ENCODE measurements at places on chromosomes 5 and 9.
A peak's percentile ranks its signal among the peaks of the same experiment; 100 is the strongest.

GRCh38 chr5:56415356-56415765, 182.2 kb upstream of the ANKRD55 start:
- peak; percentile 63 for DNase-seq

GRCh38 chr9:123425836-123426365, 69.9 kb downstream of the CRB2 start:
- DNase-seq, result no peak

- no peak for DNase-seq
These were observed 88.3 kb downstream of the LHFPL2 start for GRCh38 chr5:78560000-78560855.

GRCh38 chr5:170466988-170467707, 36.7 kb upstream of the KCNIP1 start:
- DNase-seq, result peak; percentile 71

DNA sequence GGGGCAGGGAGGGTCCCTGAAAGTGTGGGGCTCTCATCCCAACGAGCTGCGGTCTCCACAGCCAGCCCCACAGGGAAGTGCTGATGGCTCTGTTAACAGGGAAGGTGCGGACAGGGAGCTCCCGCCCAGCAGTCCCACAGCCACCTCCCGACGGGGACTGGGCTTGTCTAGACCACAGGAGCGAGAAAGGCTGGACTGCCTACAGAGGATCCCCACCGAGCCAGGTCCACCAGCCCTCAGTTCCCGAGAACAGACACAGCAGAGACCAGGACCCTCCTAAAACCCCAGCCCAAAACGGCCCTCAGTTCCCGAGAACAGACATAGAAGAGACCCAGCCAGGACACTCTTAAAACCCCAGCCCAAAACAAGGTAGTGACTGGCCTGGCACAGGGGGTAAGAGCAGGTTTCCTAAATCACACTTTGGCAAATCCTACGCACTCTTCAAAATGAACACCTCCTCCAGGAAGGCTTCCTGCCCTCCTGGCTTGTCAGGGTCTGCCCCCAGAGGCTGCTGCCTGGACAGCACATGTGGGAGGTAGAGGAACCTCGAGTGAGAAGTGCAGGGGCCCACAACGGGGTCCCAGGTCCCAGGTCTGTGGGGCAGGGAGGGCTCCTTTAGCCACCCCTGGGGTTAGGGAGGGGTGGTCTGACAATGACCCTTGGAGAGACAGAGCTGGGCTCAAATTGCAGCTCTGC, 86.1 kb upstream of the SARDH start:
- no peak for DNase-seq

- DNase-seq, result no peak
These were observed 23.6 kb upstream of the CEMIP2 start for GRCh38 chr9:71791875-71792274.

GRCh38 chr9:74444369-74444768, 52.8 kb upstream of the RORB start:
- no peak for DNase-seq

- DNase-seq, result no peak
These were observed 160.2 kb upstream of the CDH6 start for GRCh38 chr5:31033295-31033694.

- DNase-seq, result no peak
These were observed 74.2 kb downstream of the WWC1 start for GRCh38 chr5:168365581-168366081.

DNA sequence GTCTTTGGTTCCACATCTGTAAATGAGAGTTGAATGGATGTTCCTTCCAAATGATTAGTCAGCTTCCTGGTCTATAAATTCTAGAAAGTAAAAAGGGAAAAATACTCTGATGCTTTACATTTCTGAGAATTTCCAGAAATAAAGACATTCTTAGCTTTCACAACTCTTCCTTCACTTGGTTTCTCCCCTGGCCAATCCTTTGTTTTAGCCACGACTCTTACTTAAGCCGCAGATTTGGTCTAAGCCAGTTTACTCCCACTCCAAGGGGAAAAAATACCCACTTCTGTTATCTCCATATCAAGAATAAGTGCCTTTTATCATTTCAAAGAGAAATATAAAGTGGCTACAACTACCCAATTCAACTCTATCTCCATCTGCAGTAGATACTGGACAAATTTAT, 29.7 kb downstream of the PWWP2A start:
- DNase-seq, result no peak

DNA sequence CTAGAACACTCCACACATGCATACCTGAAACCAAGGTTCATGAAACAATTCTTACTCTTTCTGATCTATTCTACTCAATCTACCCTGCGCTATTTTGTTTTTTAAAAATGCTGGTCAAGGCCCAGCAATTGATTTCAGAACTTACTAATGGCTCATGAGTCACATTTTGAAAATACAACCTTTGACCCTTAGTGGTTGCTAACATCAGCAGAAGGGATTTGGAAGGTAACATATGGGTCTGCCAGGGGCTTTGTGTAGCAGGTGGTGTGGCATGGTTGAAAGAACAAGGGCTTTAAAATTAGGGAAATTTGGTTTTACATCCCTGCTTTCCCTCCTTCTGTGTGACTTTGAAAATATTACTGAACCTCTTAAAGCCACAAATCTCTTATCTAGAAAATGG, 101.4 kb downstream of the ATG10 start:
- no peak for DNase-seq

- DNase-seq, result no peak
These were observed 20.7 kb downstream of the NDUFS6 start for GRCh38 chr5:1821862-1822261.

DNA sequence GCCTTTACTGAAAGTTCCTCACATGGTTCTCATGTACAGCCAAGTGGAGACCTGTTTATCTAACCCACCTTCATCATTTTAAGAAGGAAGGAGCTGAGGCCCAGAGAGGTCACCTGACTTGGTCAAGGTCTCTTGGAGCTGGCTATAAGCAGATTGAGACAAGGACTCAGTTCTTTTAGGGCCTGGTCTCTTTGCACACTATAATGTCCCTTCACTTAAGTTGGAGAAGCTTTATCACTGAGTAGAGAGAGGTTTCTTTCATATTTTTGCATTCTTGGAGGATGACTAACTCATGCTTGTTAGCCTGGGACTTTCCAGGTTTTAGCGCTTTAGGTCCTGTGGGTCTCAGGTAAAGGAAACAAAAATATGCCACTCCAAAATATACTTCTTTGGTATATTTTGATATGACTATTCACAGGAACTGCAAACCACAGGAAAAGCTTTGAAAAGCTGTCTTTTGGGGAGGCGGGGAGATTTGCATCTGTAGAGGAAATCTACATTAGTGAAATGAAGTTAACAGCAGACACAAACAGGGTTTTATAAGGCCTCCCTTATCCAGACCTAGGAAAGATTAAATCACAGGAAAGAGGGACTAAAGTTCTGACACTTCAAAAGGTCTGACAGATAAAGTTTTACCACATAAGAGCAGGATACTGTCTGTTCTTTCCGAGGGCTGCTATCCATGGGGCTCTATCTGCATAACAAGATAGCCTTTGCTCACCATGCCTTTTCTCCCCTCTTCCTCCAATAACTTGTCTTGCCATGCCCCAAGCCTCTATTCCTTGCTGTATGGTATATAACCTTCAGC, 95.8 kb upstream of the ANKRD55 start:
- no peak for DNase-seq

GRCh38 chr9:2817999-2818803, 25.7 kb downstream of the PUM3 start:
- DNase-seq, result no peak

GRCh38 chr9:112487799-112488340, 1.2 kb downstream of the KIAA1958 start:
- DNase-seq, result no peak

- DNase-seq, result no peak
These were observed 48.9 kb upstream of the BOD1 start for GRCh38 chr5:173665326-173665725.

GRCh38 chr5:30600892-30601291, 592.6 kb upstream of the CDH6 start:
- no peak for DNase-seq

DNA sequence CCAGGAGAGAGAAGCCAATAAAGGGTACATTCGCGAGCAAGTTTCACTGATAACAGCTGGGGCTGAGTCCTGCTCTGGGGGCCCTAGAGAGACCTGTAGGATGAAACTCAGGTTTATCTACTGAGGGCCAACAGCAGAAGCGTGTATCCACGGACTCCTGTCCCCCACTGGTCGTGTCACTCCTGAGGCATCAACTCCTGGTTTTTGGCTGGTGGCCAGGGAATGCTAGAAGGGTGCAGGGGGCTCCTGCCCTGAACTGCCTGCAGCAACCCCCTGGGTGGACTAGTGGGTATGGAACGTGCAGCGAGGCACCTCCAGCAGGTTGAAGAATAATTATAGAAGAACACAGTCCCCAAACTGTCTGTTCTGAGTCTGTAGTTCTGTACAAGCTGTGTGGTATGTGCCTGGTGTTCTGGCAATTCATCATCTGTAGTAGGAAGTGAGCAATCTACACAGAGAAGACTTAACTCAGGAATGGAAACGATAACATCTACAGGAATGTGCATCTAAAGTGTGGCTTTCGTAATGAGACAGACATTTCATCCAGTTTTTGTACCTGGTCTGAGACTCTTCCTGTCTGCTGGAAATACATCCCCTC, 64.5 kb upstream of the GNA14 start:
- DNase-seq, result no peak

GRCh38 chr5:151249281-151249680, 3.7 kb upstream of the GM2A start:
- DNase-seq, result no peak

DNA sequence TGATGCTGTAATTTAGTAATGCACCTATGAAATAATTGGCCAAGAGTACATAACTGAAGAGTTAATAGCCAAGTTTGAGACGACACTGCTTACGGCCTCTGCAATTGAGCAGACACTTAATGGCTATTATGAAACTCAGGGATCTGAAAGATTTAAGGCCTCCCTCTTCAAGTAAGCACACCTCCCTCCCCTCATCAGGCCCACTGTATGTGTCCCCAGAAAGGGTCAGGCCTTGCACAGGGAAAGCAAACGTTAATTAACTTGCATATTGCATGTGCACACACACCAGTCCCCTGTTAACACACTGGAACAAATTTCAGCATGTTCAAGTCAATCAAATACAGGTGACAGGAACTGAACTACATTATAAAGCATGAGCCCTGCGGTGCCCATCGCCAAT, 163.6 kb downstream of the SPOCK1 start:
- no peak for DNase-seq

DNA sequence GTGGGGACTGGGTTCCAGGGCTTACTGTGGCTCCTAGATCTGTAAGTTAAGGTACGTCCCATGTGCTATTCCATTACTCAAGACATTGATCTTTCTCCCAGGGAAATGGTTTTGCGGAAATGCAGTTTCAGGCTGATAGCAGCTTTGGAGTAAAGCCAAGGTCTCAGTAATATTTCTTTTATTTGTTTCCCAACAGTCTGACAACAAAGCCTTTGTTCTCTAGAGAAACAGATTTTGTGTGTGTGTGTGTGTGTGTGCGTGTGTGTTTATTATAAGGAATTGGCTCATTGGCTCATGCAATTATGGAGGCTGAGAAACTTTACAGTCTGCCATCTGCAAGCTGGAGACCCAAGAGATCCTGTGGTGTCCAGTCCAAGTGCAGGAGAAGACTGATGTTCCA, 12.1 kb upstream of the POC5 start:
- DNase-seq, result no peak

DNA sequence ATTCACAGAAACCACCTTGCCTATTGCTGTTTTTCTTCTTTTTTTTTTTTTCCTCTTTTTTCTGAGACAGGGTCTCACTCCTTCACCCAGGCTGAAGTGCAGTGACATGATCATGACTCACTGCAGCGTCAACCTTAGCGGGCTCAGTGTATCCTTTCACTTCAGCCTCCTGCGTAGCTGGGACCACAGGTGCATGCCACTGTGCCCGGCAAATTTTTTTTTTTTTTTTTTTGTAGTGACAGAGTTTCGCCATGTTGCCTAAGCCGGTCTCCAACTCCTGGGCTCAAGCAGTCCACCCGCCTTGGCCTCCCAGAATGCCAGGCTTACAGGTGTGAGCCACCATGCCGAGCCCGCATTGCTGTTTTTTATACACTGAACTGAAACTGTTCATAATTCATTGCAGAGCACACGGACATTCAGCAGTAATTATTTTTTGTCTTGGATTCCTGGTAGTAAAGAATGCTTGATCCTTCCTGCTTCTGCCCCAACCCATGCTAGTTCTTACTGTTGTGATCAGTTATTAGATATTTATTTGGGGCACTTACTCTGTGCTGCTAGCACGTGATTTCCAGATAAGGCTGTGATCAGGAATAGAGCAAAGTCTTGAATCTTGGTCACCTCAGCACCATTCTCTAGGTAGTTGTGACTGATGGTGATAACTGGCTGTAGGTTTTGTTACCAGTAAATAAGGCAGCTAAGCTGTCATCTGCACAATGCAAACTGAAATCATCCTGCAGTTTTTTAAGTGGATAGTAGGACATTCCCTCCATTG, 14.0 kb downstream of the MAP3K1 start:
- DNase-seq, result no peak

DNA sequence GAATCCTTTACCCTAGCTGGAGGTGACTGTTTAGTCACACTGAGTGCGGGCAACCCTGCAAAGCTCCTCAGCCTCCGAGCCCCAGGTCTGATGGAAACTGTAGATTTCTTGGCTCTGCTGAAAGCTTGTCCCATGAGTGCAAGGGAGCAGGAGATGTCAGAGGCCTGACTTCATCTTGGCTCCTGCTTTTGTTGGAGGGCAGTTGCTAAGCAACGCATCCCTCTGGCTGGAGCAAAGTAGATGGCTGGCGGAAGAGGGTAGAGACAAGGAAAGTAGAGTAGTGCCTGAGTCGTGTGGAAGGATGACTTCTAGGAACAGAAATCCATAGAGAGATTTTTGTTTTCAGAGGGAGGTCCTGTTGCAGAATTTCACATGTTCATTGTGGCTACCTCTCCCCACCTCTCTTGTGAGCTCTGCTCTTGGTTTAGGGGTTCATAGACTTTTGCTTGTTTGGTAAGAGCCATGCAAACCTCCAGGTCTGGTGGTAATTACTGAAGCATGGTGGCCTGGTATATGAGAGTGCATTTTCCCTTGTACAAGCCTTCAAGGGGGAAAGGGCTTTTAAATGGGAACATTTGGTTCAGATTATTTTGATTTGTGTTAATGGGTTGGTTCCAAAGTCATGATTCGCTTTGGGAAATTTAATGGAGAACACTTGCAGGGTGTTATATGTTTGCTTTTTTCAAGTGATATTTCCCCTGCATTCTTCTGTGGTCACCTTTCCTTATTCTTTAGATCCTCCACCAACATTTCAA, 71.5 kb downstream of the ARHGAP26 start:
- DNase-seq, result no peak

DNA sequence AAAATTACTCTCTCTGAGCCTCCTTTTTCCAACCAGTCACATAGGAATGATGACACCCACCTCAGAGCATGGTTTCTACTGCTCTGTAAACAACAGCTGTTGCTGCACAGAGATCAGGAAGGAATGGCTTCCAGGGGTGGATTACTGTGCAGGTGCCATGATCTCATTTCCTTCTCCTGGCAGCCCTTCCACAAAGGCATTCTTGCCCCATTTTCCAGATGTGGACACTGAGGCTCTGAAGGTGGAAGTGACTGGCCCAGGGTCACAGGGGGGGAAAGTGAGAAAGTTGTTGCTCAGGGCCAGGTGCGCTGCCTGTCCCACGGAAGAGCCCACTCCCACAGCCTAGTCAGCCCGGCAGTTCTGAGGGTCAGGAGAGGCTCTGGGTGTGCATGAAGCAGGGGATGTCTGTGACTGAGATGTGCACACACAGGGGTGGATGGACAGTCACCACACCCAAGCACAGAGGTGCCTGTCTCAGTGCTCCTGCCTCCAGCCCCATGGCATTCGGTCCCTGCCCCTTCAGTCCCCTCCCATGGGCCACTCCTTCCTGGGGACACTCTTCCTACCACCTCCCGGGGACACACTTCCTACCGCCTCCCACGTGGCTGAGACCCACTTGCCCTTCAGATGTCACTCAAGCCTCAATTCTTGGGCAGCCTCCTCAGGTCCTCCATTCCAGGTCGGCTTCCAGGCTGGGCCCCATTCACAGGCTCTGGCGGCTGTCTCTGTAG, 17.0 kb downstream of the FGFR4 start:
- DNase-seq, result no peak

Data from KG1 (cell line).